ENCODE measurements at places on chromosomes 13 and 19.

DNA sequence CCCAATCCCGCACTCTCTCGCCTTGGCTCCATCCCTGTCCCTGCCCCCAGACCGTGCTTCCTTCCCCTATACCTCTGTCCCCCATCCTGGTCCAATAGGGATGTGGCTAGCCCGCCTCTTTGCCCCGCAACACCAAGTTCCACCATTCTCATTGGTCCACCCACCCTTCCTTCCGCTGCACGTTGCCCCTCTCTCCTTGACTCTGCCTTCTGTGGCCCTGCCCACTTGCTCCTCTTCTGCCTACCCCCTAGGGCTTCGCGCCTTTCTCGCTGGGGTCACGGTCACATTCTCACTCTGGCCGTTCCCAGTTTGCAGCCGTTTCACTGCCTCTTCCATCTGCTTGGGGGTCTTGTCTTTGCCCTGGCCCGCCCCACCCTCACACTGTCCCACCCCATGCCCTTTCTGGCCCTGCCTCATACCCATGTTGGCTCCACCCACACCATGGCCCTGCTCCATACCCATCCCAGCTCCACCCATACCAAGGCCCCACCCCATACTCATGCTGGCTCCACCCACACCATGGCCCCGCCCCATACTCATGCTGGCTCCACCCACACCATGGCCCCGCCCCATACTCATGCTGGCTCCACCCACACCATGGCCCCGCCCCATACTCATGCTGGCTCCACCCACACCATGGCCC lies 4.5 kb upstream of the ARHGAP45 start:
- peak; percentile 71 for DNase-seq

- peak; percentile 94 for DNase-seq
Observed at GRCh38 chr19:45645631-45646344, 6.6 kb upstream of the EML2 start.

DNA sequence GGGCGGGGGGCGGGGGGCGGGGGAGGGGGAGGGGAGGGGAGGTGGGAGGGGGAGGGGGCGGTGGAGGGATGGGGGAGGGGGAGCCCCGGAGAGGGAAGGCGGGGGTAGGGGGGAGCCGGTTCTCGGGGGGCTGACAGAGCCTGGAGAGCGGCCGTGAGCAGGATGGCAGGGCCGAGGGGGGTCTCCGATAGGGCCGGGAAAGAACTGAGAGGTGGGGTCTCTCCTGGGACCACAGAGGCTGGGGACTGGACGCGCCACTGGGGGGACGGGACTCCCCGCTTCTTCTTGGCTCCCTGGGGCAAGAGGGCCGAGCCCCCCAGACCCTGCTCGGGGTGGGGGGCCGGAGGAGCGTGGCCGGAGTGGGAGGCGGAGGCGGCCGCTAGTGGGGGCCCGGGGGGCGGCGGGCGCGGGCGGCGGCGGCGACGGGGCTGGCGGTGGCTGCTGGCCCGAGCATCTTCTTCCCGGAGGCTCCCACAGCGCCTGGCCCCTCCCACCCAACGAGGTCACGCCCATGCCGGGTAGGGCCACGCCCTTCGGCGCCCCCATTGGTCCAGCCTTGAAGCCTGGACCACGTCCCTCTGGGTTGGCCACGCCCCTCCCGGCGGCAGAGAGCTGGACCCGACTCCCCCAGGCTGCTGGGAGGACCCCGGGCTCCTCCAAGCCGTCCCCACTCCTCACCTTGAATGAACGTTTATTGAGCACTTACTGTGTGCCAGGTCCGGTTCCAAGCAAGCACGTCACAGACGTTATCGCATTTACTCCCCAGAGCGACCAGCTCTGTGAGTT lies at the start of gene NOVA2:
TSS of gene NOVA2 (minus strand) at position 313 of the 786 bp plus-strand sequence. CDS start 514 bp downstream, outside the sequence.
- peak; percentile 57 for DNase-seq

GRCh38 chr19:45323671-45324081 lies 1.0 kb upstream of the CKM start:
- no peak for DNase-seq

GRCh38 chr13:23750383-23751121 lies 138.6 kb downstream of the MIPEP start:
- DNase-seq = no peak

GRCh38 chr19:28358633-28359032 lies 854.3 kb downstream of the UQCRFS1 start:
- DNase-seq = no peak

DNA sequence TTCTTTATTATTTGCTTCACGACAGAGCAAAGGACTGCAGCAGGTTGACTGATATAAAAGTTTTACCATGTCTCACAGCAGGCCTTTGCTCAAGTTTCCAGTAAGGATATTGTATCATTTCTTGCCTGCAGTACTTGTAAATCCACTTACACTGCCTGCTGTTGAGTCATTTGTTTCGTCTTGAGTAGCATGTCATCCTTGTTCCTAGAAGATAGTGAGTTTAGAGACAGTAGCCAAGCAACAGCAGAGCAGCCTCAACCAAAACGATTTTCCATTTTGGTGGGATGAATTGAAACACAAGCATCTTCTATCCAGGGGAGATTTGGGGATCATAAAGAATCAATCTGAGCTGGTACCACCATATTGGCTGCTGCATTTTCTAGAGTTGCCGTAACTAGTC lies 24.0 kb upstream of the ALOX5AP start:
- no peak for DNase-seq

- DNase-seq = no peak
Observed at GRCh38 chr13:97258801-97259200, 36.7 kb downstream of the MBNL2 start.

DNA sequence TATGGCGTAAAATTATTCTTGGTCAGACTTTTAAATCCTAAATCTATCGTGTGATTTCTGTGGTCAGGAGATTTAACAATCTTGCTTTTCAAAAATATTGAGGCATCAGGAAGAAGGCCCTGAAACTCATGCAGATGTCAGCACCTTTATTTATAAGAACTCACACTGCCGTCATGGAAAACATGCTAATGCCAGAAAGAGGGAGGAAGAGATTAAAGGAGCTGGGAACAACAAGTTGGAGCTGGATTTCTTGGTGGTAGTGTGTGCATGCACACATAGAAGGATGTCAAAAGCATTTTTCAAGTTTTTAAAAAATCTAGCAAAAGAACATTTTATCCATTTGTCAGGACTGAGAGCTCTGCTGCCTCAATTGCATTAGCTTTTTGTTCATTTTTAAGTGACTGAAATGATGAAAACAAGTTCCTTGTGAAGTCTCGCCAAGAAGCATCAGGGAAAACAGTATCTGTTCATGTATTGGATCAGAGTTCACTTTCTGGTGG lies 342.5 kb downstream of the SPRY2 start:
- no peak for DNase-seq

- DNase-seq = no peak
Observed at GRCh38 chr13:106986033-106986484, 418.1 kb upstream of the ARGLU1 start.

- no peak for DNase-seq
Observed at GRCh38 chr19:56111601-56112312, 9.3 kb downstream of the ZNF787 start.

DNA sequence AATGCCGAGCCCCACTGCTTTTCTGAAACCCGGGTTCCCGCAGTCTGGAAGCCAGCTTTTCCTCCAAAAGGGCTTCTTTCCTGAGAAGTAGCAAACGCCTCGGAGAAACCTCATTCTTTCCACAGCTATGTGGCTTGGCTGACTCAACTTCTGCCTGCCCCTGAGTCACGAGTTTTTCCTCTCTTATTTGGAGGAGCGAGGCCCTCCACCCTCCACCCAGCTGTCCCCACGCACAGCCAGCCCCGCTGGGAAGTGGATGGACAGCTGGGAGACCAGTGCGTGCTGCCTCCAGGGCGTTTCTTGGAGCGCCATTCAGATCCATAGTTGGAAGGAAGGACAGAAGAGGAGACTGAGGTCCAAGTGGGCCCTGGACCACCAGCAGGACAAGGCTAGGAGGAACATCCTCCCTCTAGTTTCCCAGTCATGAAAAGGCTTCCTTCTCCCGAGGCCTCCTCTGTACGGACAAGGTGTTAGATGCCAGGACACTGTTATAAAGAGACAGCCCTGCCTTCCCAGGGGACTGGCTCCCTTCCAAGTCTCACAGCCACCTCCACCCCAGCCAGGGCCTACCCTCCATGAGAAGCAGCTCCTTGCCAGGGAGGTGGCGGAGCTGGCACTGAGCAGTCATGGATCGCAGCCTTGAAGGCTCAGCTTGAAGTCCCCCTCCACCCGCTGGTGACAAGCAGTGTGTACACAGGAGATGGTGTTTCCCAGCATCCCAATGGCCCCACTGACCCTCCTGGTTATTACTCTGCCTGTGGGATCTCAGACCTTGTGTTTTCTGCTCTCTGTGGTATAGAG lies 2.5 kb upstream of the PLEKHF1 start:
- no peak for DNase-seq

GRCh38 chr13:100363874-100364273 lies 224.7 kb downstream of the GGACT start:
- no peak for DNase-seq

- DNase-seq = no peak
Observed at GRCh38 chr13:33348366-33348765, 62.8 kb upstream of the STARD13 start.

DNA sequence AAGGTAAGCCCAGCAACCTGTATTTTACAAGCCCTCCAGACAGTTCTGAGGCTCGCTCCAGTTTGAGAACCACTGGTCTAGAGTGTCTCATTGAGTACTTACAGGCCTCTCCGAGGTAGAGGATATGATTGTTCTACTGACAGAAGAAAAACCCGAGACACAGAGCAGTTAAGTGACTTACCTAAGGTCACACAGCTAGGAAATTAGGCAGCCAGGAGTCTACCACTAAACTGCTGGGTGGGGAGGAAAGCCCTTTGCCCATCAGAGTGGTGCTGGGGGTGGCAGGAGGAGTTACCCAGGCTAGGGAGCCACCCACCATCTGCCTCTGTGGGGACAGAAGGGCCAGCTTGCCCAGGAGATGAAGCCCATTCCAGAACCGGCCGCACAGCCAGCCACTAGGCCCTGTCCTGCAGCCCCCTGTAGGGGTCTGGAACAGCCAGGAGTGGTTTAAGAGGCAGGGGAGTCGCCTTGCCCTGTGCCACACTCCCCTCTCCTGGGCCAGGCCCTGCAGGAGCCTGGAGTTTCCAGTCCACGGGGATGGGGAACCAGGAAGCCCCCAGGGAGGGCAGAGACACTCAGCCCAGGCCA lies 703 bp downstream of the RASGRP4 start:
- no peak for DNase-seq

- no peak for DNase-seq
Observed at GRCh38 chr19:48698046-48698445, 2.3 kb downstream of the FUT2 start.

DNA sequence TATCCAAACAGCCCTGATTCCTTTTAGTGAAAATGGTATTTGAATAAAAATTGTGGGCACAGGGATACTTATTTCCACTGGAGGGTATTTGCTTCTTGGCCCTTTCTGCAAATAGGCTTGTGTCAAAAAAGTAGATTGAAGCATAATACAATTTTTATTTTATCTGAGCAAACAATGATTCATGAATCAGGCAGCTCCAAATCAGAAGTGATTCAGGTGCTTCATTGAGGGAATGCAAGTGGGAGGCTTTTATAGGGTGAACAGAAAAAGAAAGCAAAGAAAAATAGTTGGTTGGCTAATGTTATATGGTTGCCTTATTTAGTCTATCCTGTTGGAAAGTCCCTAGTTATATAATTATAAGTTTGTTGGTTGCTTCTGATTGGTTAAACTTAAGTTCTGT lies 117.9 kb downstream of the ITGBL1 start:
- DNase-seq = no peak

DNA sequence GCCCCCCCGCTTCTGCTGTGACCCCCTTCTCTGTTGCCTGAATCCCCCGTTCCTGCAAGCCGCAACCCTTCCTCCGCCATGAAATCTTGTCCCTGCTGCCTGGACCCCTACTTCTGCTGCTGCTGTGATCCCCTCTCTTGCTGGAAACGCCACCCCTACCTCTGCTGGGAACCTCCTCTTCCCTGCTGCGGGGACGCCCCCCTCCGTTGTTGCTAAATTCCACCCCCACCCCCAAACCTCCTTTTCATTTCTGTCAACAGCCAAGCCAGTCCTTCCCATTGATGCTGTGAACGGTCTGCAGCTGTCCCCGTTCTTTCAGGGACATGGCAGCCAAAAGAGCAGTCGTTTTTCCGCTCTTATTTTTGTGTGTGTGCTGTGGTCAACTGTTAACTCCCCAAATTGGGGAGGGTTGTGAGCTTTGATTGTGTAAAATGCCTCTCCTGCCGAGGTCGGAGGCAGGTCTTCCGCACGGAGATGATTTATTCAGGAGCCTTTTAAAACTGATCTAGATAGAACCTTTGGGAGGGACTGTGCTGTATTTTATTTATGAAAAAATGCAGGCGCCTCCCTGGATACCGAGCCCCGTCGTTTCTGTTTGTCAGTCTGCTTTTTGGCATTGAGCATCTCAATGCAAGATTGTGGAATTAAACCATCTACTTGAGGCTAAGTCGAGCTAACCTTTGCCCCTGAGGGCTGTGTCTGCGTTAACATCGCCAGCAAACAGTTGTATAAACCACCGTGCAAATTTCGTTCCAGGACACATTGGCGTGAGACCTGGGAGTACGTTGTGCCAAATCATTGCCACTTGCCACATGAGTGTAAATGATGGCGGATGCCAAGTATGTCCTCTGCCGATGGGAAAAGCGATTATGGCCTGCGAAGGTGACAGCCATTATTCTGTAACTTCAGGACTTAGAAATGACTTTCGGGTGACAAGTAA lies 27.9 kb upstream of the NDUFS7 start:
- DNase-seq = peak; percentile 32

- no peak for DNase-seq
Observed at GRCh38 chr13:94296471-94296870, 183.0 kb downstream of the DCT start.

DNA sequence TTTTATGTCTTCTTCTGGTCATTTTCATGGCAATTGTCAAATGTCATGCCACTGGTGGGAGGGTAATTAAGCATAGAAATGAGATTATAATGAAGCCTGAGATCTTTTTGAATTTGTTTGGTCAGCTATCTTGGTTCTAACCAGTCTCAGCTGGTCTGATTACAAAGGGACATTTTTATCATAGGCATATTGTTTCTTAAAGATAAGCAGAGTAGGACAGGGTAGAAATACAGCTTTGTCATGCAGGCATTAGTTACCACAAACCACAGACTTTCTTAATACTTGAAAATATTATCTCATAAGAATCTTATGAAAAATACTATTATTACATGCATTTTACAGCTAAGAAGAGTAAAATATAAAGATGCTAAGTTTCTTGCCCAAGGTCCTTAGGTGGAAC lies 1761.5 kb downstream of the PCDH9 start:
- DNase-seq = no peak

DNA sequence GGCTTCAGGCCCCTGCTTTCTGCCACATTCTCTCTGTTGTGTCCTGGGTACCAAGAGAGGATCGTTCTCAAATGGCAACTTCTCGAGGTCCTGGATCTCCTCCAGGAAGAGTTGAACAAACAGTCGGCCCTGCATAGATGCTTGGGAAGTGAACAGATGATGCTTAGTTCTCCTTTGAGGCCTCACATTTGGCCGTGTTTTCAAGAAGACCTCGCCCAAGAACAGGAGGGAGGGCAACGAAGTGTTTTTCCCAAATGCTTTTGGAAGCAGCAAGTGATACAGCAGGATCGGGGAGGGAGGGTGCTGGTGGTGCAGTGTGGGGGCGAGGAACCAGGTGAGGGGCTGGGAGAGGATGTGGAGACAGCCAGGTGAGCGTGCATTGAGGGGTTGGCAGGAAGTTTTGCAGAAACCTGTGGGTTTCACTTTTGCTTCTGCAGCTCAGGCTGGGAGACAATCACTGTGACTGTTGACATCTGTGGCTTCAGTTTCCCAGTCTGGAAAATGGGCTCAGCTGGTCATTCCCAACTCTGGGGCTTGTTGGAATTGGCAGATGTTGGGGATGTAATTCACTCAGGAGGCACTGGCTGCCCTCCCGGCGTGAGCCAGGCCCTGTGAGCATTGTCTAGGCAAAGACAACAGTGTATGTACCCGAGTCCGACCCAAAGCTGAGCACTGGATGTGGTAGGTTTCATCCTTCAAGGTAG lies 21.6 kb downstream of the MAST3 start:
- DNase-seq = peak; percentile 63
